RWPE1 (cell line): ENCODE measurements at places on chromosomes 13 and 19.
A peak's percentile ranks its signal among the peaks of the same experiment; 100 is the strongest.

GRCh38 chr13:47539317-47539716, 461.8 kb downstream of the SUCLA2 start:
- no peak for DNase-seq

DNA sequence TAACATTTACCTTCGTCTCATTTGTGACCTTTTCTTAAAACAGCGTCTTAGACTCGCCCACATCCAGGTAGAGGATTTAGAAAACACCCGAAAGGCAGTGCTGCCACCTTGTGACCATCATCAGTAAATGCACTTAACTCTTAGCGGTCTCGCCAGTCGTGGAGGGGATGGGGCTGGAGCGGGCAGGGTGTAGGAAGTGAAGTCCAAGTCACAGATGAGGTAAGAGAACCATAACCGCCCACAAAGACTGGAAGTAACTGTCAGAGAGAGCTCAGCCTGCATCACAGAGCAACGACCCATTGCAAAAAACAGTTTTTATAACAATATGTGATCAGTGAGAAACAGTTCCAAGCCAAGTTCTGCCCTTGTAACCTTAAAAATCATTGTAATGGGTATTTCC, 10.7 kb upstream of the CEACAM3 start:
- peak; percentile 85 for DNase-seq

- no peak for DNase-seq
These were observed 9.0 kb downstream of the CIB3 start for GRCh38 chr19:16164222-16164890.

DNA sequence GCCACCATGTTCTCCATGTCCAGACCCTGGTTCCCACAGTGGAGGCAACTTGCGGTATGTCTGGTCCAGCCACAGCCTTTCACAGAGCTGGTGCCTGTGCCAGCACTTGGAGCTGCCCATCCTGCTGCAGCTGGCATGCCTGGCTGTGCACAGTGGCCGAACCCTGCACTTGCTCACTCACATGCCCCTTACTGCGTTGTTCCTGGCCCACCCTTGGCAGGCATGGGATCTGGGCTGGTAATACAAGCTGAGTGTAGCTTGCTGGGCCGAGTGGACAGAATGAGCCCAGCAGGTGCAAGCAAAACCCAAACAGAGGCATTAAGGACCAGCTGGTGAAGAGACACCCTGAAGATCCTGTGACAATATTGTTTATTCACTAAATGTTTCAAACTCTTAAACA, 583.9 kb upstream of the SLITRK6 start:
- DNase-seq = no peak

DNA sequence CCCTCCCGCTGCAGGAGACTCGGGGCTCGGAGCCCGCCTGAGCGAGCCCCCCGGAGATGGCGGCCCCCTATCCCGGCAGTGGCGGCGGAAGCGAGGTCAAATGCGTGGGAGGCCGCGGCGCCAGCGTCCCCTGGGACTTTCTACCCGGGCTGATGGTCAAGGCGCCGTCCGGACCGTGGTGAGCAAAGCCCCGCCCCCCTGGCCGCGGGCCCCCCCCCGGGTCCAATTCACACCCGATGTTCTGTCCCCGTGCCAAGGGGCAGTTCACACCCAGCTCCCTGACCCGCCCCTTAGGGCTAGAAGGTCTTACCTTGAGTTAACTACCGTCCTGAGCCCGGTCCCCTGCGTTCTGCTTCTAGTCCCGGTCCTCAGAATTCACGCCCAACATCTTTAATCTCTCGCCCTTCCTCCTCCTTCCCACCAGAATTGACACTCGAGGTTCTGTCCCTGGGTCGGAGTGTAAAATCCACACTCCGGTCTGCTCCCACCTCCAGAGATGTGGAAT, 1.4 kb downstream of the NPAS1 start:
- no peak for DNase-seq

GRCh38 chr19:2239771-2240770, 3.4 kb downstream of the SF3A2 start:
- DNase-seq = no peak

DNA sequence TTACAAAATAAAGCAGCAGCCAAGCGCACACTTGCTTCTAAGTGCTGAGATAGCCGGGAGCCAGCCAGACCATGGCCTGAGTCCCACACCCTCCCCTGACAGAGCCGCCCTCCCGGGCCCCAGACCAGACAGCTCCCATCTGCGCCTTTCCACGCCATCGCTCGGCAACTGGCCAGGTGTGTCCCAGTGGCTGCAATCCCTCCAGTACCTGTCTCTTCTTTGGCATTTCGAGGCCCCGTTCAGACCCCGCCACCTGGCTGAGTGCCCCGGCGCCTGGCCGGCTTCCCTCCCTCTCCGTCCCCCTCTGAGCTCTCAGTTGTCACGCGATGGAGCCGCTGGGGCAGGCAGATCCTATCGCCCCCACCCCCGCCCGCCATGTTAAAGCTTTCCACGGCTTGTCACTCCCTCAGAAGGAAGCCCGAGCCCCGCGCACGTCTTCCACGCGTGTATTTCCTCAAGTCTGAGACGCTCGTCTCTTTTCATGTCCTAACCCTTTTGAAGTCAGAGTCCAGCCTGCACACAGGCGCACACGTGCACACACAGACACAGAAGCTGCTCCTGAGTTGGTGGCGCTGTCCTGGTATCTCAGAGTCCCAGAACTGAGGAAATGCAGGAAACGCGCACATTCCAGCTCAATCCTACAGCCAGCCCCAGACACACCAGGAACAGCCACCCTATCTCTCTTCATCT, 7.9 kb downstream of the MLLT1 start:
- no peak for DNase-seq

DNA sequence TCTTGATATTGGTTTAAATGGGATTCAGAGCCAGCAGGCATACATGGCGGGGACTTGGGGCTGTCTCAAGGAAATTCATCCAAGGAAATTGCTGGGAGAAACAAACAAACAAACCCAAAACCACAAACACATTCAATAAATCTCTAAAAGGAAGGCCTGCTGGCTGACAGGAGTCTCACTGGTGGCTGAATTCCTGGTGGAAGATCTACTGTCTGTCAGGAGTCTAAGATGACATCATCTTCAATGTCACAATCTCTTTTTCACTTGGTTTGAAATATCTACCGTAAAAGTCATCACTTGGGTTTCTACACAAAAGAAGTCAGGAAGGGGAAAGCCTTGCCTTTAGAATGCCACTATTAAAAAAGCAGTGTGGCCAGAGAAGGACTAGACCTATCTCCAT, 87.9 kb downstream of the KLF5 start:
- DNase-seq = no peak

GRCh38 chr13:72726726-72727416, 558 bp downstream of the MZT1 start:
- DNase-seq = peak; percentile 39

- no peak for DNase-seq
These were observed 76.7 kb downstream of the SLAIN1 start for GRCh38 chr13:77774181-77774580.

DNA sequence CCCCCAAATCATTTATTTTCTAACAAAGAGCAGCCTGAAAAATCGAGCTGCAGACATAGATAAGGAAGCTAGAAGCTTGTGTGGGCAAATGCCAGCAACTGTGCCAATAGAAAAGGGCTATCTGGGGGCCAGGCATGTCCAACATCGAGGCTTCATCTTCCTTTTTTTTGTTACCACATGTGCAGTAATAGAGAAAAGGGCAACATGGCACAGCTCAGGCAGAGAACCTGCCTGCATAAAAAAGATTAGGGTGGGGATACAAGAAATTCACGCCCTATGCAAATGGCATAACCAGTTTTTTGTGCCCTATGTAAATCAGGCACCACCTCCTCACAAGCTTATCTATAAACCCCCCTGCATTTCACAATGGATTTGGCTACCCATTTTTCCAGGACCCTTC, 60.4 kb upstream of the ABCC4 start:
- DNase-seq = no peak

GRCh38 chr19:15025217-15025616, 24.1 kb upstream of the CASP14 start:
- DNase-seq = peak; percentile 36

- no peak for DNase-seq
These were observed 5.7 kb downstream of the CALM3 start for GRCh38 chr19:46606681-46607447.

DNA sequence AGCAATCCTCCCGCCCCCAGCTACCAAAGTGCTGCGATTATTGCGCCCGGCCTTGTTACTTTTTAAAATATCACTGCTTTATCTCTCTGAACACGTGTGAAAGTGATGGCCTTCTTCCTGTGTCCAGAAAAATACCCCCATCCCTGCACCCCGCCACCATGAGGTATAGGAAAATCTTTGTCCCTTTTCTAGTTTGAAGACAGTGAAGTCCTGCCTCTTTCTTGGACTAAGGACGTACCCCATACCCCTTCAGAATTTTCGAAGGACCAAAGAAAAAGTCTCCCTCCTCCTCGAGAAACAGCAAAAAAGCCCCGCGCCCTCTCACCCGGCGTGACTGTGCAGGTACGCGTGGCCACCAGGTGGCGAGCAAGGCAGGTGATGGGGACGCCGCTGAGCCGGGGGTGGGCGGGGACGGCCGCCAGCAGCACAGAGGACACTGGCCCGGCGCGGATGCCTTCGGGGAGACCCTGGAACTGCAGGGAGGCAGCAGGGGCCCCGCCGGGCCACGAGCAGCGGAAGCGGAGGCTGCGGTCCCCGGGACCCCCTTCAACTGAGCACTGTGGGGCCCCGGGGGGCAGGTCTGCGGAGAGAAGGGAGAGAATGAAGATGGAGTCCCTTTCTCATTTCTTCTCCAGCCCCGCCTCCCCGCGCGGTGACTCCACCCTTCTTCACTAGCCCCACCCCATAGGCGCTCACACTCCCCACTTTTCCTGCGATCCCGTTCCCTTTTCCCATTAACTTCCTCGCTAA, 3.2 kb downstream of the VSIG10L start:
- peak; percentile 85 for DNase-seq

DNA sequence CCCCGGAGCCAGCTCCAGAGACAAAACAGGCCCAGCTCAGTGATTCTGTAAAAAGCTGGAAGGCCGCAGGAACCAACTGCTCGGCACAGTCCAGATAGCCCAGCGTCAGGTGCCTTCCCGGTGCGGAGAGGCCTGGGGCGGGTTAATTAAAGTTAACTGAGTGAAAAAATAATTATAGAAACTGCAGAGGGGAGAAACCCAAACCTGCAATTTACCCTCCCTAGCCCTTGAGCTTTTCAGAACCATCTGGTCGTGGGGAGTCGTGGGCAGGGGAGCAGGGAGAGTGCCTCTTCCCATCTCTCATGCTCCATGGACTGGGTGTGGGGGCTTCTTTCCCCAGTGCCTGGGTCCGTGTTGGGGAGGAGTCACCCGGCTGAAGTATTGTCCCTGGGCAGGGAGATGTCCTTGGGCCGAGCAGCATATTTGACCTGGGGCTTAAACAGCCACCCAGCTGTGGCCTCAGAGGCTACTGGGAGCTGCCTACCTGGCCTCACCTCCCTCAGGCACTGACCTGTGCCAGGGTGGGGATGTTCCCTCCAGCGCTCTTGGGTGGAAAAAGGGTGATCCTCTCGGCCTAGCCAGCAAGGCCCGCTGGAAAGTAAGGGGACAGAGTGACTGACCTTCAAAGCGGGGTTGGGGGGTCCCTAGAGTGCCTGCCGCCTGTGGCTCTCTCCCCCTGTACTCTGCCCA, 65.9 kb downstream of the CHST8 start:
- no peak for DNase-seq

GRCh38 chr13:48273346-48273745, 30.2 kb upstream of the RB1 start:
- DNase-seq = no peak

DNA sequence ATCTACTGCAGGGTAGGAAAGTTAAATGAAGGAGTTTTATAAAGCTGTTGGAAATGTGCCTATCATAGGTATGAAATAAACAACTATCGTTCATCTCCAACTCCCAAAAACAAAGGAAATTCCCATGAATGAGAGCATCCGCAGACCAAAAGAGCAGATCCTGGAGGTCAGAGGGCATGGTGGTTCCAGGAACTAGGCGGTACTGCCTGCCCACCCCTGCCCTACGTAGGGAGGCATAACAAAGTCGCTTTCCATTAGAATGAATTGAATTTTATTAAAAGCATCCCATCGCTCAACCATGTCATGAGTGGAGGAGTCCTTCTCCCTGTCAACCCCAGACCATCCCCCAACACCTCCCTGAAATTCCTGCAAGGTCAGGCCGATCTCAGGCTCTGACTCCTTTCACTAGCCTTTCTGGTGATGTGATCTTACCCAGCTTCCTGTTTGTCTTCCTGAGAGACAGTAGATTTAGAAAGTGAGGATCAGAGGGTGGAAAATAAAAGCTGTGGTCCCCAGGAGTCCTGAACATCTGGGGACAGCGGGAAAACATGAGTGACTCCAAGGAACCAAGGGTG, at the start of gene CLEC4M:
CLEC4M (plus strand) TSS at position 525 of the 575 bp plus-strand sequence; CDS start at position 549, 24 bp downstream.
- no peak for DNase-seq

DNA sequence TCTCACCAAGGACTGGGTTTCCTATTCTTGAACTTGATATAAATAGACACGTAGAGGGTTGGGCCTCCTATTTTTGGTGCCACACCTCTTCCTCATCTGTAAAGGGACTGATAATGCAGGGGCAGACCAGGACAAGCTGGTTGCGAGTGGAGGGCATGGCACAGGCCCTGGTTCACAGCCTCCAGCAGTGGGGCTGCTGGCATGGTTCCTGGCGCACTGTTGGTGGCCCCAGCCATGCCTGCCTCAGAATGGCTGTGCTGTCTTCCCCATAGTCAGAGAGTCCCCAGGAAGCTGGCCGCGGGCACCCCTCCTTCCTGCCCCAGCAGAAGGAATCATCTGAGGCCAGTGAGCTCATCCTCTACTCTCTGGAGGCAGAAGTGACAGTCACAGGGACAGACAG, 10.5 kb upstream of the OVOL3 start:
- no peak for DNase-seq

GRCh38 chr19:29662604-29663404, 2.5 kb upstream of the PLEKHF1 start:
- peak; percentile 67 for DNase-seq

GRCh38 chr13:109812382-109812781, 26.0 kb upstream of the IRS2 start:
- no peak for DNase-seq

GRCh38 chr13:32039528-32039927, 8.0 kb downstream of the FRY start:
- DNase-seq = no peak

GRCh38 chr19:16419669-16420335, 52.0 kb downstream of the EPS15L1 start:
- DNase-seq = no peak

- DNase-seq = no peak
These were observed 5.8 kb downstream of the KRTDAP start for GRCh38 chr19:35484252-35485036.

DNA sequence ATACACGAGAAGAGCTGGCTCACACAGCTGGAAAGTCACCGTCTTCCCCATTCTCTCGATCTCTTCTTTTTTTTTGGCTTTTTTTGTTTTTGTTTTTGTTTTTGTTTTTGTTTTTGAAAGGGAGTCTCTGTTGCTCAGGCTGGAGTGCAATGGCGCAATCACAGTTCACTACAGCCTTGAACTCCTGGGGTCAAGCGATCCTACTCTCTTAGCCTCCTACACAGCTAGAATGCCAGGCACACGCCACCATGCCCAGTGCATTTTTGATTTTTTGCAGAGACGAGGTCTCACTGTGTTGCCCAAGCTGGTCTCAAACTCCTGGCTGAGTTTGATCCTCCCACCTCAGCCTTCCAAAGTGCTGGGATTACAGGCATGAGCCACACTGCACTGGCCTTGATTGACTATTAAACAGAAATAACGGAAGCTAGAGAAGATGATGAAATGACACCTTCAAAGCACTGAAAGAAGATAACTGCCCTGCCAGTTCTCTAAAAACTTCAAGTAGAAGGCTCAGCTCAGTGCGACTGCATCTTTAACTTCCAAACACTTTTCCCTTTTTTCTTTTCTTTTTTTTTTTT, 4.0 kb downstream of the FXYD3 start:
- DNase-seq = no peak

- DNase-seq = no peak
These were observed 5.9 kb upstream of the HOMER3 start for GRCh38 chr19:18946918-18947317.

- peak; percentile 31 for DNase-seq
These were observed 44.0 kb upstream of the GAS6 start for GRCh38 chr13:113907635-113908617.
